Stimulated activated CD4-positive, alpha-beta T cell treated with anti-CD3 and anti-CD28 coated beads, Interleukin-2, amount 100 ng/mL, for 4 hours (primary cell): ENCODE measurements at places on chromosomes 12 and 14.

- no peak for DNase-seq
Observed at GRCh38 chr12:2959192-2959504, at the start of gene TEAD4. Gene TEAD4, plus strand, starts transcription at chr12:2959397.

- DNase-seq, result peak; percentile 38
Observed at GRCh38 chr14:89618811-89619551, 201.9 kb upstream of the FOXN3 start.

- DNase-seq, result no peak
Observed at GRCh38 chr12:29212682-29213403, 63.8 kb downstream of the FAR2 start.

- no peak for DNase-seq
Observed at GRCh38 chr12:119450771-119451170, 116.2 kb downstream of the CCDC60 start.

DNA sequence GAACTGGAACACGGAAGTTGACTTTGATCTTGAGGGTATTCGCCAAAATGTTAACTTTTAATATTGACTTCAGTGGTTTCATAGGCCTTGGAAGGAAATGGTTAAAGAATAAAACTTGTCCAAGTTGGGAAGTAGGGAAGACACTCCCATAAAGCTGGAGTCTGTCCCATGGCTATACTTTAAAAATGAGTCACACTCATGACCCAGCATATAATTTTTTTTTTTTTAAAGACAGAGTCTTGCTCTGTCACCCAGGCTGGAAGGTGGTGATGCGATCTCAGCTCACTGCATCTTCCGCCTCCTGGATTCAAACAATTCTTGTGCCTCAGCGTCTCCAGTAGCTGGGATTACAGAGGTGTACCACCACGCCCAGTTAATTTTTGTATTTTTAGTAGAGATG is 19.6 kb downstream of the TMPRSS12 start:
- DNase-seq, result no peak

DNA sequence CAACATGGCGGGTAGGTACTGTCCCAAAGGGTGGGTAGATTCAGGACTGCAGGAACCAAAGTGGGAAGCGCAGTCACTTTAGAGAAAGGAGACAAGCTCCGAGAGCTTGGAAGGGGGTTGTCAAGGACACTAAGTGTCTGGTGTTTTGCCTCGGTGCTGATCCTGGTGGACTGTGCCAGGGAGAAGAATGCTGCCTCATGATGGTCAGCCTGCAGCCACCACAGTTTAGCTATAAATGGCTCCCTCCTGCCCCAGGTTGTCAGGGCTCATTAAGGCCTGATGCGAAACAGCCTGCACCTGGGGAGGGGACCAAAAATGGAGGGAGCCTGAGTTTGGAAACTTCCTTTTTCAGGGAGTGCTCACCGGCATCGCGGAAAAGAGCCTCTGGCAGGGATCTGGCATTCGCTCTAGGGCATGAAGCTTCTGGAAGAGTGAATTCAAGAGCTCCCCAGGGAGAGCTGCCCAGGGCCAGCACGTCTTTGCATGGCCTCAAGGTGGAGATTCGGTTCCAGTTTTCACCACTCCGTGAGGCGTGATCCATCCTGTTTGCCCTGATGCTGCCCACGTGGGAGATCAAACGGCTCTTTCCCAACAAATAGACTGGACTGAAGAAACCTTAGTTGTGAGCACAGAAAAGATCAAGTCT is 164.0 kb downstream of the FOXN3 start:
- no peak for DNase-seq

GRCh38 chr14:103099081-103099732 is 4.7 kb downstream of the EXOC3L4 start:
- no peak for DNase-seq

DNA sequence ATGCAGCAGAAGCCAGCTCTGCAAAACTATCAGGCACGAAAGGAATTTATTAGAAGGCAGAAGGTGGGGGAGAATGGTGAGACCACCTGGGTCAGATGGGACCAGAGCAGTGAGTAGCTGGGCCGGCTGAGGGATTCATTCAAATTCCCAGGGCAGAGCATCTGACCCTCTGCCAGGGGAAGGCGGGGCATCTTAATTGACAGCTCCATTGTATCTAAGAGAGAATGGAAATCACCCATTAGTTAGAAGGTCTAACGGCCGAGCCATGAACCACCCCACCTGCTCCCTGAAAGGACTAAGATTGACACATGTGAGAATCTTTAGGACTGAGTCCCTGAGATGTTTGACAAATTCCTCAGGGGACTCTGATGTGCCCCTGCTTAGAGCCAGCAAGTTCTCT is 83.7 kb downstream of the PHETA1 start:
- DNase-seq, result no peak

DNA sequence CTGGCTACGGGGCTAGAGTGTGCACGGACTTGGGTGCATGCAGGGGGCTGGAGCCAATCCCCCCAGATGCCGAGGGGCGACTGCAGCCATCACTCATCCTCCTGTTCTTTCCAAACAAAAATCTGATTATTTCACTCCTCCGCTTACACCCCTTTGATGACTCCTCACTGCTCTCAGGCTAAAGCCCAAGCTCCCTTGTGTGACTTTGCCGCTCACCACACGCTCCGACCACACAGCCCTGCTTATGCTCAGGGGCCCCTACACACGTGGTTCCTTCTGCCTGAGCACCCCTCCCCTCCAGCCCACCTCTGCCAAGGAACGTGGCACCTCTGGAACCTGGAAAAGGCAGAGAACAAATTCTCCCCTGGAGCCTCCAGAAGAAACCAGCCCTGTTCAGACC is 13.7 kb downstream of the CHFR start:
- no peak for DNase-seq

- DNase-seq, result no peak
Observed at GRCh38 chr14:98692832-98693231, 579.2 kb downstream of the BCL11B start.

DNA sequence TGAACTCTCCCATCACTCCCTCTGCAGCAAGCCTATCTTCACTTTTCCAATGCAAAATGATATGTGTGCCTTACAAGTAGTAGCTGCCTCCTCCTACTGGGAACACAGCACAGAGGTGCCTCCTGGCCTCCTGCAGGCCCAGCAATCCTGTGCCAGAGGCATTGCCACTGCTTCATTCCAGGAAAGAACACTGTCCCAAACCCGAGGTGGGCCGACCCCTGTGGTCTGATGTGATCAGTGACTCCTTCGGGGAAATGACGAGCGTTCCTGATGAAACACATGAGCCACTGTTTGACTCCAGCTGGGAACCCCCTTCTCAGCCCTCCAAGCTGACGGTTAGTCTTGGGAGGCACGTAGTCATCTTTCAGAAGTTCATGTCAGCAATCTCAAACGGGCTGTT is 19.5 kb downstream of the PSMC1 start:
- no peak for DNase-seq

DNA sequence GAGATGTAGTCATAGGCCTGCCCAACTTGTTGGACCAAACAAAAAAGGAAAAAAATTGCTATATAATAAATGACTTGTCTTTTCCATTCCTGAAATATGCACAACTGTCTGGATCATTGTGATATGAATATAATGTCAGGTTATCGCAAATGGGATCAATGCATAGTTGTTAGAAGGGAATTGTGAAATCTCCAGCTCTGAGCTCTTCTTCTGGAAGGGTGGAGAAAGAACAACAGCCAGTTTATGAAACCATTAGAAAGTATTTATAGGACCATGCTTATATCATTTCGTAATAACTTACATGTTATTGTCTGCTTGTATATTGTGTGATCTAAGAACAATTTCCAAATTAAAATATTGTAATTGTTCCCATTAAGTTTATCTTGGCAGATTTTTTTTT is 35.7 kb upstream of the HIF1A start:
- DNase-seq, result no peak

DNA sequence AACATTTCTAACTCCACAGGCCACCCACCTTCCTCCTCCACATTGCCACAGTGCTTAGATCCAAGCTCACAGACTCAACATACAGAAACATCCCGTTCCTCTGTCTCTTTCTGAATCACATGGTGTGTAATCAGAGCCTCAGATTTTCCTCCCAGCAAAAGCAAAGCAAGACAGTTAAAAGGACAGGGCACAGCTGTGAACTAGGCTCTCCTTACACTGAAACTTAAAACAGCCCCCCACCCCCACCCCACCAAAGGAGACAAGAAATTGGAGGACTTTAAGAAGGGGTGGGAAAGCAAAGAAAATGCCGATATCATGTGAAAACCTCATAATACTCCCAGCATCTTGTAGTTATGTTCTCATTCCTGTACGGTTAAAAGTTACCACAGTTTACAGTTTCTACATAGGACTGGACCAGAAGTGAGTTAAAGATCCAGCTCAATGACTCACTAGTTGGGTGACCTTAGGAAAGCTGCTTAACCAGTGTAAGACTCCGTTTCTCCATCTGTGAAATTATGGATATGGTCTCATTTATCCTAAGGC is 4.8 kb downstream of the YBX3 start:
- DNase-seq, result no peak

DNA sequence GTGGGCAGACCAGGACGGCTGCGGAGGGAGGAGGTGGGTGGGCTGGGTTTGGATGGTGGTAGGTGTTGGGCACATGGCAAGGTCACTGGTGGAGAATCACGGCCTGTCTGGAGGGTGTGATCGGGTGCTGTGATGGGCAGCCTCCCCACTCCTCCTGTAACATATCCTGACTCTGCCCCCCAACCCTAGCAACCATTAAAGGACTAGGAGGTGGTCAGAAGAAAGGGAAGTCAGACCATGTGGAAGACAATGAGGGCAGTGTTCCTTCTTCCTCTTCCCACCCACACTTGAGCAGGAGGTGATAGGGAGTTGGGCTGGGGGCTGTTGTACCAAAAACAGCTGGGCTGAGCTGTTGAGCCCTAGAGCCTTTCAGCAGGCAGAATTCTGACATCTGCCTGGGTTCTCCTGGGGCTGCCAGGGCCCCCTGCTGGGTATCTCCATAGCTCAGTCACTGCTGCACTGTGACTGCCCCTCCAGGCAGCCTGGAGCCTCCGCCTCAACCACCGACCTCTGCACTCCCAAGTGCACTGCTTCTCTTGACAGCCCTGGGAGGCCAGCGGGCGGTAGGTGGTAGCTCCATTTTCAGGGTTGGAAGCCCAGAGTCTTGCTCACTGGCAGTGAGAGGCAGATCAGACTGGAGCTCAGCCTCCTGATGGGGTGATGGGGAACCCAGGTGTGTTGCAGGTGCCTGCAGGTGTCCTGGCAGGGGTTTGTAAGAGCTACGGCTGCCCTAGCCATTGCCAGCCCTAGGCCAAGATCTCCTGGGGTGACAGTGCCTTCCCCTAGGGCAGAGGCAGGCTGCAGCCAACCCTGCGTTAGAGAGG is 15.4 kb downstream of the VASH1 start:
- no peak for DNase-seq

DNA sequence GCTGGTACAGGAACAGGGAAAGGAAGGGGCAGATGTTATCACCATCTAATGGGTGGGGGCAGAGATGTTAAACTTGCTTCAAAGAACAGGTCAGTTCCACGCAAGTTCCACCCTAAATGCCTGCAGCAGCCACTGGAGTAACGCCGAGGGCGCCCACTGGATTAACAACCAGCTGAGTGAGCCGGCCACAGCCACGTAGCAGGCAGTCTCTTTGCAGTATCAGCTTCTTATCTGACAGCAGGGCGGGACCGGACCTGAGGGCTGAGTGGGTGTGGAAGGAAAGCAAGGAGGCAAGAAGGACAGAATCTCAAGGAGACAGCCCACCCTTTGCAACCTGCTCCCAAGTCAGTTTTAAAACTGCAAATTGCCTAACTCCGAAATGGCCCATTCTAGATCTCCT is 38.4 kb upstream of the FOXN3 start:
- DNase-seq, result no peak

DNA sequence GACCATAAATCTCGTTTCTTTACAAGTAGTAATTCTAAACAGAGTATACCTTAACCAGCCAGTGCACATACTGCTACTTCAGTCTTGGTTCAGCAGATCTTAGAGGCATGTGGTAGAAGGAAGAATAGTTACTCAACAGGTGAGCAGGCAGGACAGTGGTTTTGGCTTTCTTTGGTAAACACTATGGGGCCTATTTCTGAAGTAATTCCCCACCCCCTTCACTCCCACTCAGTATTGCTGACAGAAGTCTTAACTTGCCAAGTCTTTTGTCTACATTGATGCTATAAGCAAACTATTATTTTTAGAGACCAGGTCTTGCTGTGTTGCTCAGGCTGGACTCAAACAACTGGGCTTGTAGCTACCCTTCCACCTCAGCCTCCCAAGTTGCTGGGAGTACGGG is 68.5 kb downstream of the FBXO34 start:
- peak; percentile 17 for DNase-seq

DNA sequence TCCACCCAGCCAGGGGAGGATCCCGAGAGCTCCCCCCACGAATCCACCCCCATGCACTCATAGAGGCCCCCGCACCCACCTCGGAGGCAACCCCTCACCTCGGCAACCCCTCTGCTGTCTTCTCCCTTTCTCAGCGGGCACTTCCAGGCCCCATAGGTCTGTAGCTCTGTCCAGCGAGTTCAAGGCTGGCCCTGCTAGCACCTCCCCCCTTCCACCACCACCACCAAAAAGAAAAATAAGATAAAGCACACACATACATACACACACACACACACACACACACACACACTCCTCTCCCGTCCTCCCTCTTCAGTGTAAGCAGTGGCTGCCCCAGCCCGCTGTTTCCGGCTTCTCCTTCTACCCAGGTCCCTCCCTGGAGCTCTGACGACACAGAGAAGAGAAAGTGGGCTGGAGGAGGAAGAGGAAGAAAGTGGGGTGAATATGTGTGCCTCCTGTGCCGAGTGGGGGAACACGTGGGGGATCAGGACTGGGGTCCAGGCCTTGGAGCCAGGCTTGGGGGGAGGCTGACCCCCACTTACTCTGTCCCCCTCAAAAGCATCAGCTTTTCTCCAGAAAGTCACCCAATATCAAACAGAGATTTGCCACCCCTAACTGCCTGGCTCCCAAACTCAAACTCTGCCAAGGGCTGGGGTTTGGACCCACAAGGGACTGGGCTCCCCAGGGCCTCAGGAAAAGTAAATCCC is at the start of gene STAT6:
Gene STAT6, minus strand, starts transcription at position 332 of the 704 bp plus-strand sequence. CDS start 3,084 bp downstream, outside the sequence.
- DNase-seq, result peak; percentile 83

GRCh38 chr14:72535485-72535884 is 358.4 kb downstream of the DPF3 start:
- no peak for DNase-seq

GRCh38 chr12:108868781-108869180 is 11.1 kb upstream of the DAO start:
- DNase-seq, result no peak

DNA sequence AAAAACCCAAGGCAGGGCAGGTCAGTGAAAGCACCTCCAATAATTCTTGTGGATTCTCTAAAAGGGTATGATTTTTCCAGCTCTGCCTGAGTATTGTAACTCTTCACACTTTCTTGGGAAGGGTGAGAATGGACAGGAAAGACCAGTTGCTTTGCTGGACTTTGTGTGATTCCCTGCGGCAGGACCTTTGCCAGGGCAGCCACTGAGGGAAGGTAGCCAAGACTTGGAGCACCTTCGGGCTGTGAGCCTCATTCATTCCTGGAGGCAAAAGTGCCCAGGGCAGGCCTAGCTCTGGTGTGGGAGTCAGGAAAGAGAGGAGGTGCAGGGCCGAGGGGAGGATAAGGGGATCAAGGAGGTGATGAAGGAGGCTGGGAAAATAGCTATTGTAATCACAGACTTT is 80.2 kb downstream of the VCPKMT start:
- no peak for DNase-seq

- no peak for DNase-seq
Observed at GRCh38 chr12:81255947-81256346, 178.1 kb downstream of the ACSS3 start.

- DNase-seq, result no peak
Observed at GRCh38 chr12:45315462-45315861, 99.6 kb downstream of the ANO6 start.

- DNase-seq, result no peak
Observed at GRCh38 chr12:14261096-14261495, 104.4 kb upstream of the ATF7IP start.

GRCh38 chr14:102870246-102870645 is 52.2 kb upstream of the AMN start:
- no peak for DNase-seq

GRCh38 chr12:4435537-4435936 is 10.1 kb downstream of the FGF6 start:
- no peak for DNase-seq
